GDM1 (cell line): ENCODE measurements at places on chromosomes 11 and 22.

DNA sequence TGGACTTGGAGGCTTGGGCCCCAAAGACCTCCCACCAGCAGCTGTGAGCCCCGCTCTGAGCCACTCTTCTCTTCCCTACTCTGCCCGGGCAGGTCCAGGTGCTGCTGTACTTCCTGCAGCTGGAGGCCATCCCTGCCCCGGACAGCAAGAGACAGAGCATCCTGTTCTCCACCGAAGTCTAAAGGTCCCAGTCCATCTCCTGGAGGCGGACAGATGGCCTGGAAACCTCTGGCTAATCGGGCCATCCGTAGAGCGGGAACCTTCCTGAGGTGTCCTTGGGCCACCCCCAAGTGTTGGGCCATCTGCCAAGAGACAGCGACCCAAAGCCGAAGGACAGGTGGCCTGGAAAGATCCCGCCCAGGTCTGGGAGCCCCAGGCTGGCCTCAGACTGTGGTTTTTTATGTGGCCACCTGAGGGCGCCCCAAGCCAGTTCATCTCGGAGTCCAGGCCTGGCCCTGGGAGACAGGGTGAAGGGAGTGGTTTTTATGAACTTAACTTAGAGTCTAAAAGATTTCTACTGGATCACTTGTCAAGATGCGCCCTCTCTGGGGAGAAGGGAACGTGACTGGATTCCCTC, 135.1 kb downstream of the BCR start:
- DNase-seq = peak; percentile 47

DNA sequence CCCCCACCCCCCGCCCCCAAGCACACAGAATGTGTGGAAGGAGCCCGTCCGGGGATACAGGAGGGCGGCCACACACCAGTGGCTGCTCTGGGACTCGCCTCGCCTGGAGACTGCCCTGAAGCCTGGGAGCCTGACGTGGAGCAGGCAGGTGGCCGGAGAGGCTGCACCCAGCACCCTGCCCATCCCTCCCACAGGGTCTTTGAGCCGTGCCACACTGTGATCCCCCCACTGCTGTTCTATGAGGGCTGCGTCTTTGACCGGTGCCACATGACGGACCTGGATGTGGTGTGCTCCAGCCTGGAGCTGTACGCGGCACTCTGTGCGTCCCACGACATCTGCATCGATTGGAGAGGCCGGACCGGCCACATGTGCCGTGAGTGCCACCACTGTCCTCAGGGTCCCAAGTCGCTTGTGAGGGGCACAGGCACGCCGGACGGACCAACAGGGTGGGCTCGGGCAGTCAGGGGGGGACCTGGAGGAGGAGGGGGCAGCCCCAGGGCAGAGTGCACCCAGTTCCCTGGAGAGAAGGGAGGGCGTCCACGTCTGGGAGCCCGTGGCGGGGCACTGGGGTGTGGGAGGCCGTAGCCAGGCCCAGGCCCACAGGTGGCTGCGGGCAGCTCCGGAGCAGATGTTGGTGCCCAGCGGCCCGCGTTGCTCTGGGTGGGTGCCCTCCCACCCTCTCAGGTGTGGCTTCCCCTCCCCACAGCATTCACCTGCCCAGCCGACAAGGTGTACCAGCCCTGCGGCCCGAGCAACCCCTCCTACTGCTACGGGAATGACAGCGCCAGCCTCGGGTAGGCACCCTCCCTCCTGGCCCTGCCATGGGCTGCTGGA, 27.0 kb upstream of the MUC5B start:
- no peak for DNase-seq

DNA sequence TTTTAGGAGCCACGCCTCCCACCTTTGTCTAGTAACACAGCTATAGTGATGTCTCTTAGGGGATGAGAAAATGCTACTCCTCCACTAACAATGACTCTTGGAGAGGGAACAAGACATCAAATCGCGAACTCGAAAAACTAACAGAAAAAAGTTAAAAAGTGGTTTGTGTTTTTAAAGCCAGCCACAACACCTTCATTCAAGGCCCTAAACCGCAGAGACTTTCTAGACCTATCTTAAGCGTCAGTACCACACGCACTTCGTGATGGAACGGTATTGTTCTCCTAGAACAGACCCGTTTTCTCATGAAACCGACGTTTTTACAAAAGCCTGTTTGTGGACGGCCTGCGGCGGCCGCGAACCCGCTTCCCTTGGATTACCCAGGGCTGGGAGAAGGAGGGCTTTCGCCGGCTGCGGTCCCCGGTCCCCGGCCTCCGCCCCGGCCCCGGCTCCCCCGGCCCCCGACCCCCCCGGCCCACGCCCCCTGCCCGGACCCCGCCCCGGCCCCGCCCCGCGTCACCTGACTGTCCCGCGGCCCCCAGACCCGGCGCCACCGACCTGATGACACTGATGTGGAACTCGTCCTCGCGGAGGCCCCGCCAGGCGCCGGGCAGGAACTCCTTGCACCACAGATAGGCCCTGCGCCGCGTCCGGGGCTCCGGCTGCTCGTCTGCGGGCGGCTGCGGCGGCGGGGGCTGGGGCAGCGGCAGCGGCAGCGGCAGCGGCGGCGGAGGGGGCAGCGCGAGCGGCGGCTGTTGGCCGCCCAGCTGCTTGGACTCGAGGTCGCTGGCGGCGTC, 718 bp downstream of the CHKA start:
- DNase-seq = peak; percentile 43

DNA sequence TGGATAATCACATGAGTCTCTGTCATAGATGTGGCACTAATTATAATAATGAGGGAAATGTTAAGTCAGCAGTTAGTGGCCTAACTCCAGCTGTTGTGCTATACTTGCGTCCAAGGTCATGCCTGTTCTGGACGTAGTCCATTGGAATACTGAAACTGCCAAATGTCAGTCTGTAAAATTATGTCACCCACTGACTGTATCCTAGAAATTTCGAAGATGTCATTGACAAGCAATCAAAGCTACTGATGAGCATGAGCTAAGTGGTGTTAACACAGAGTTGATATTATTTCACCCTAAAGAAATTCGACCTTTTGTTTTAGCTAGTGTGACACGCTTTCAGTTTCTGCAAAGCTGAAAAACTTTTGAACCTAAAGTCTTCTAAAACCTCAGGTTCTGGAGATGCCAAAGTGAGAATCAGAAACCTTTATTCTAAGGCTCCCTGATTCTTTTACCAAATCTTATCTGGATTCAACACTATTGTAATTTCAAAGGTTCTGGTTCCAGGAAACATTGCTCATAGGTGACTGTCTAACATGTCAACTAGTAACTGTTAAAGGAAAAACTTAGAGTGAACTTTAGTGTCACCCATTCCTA, 14.9 kb upstream of the ME3 start:
- DNase-seq = no peak

DNA sequence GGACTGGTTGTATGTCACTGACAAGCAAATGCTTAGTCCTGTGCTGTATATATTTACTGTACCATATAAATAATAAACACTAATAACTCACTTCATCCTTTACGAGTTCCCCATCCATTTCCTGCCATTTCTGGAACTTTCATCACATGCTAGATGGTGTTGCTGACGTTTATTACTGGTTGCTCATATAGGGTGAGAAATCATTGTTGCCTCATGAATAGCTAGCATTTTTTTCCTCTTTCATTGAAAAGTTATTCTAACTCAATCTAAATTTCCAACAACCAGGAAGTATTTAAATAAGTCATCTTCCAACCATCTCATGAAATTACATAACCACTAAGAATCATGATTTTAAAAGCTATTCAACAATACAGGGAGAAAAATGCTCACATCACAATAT, 88.6 kb upstream of the RCN1 start:
- no peak for DNase-seq

DNA sequence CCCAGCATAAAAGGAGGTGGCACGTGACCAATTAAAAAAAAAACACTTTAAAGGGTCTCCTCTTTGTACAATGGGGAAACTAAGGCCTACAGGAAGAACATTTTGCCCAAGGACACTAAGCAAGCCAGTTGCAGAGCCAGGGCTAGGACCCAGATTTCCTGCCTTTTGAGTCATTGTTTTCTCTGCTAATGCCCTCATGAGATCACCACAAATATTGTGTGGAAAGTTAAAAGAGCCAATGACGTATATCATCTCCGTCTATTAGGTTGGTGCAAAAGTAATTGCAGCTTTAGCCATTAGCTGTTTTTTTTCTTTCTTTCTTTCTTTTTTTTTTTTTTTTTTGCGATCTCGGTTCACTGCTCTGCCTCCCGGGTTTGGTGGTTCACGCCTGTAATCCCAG, 24.1 kb upstream of the LRRC32 start:
- DNase-seq = no peak

DNA sequence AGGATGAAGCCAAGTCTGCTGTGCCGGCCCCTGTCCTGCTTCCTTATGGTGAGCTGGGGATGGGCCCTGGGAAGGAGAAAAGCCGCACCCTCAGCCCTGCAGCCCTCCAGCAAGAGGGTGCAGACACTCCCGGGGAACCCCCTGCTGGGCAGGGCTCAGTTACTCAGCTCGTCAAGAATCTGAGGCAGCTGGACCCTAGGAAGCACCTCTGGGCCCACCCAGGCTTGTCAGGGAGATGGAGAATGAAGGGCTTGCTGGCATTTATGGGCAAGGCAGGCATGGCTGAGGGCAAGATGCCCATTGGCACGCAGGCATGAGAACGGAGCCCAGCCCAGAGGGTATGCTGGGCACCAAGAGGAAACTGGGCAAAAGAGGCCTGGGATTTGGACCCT, 12.9 kb downstream of the RELT start:
- DNase-seq = no peak

GRCh38 chr11:12914400-12914912, 94.7 kb upstream of the RASSF10 start:
- no peak for DNase-seq

- DNase-seq = no peak
Measured at GRCh38 chr11:60924906-60925853, 920 bp downstream of the TMEM132A start.

- no peak for DNase-seq
Measured at GRCh38 chr22:24420072-24420976, 7.1 kb upstream of the ADORA2A start.

DNA sequence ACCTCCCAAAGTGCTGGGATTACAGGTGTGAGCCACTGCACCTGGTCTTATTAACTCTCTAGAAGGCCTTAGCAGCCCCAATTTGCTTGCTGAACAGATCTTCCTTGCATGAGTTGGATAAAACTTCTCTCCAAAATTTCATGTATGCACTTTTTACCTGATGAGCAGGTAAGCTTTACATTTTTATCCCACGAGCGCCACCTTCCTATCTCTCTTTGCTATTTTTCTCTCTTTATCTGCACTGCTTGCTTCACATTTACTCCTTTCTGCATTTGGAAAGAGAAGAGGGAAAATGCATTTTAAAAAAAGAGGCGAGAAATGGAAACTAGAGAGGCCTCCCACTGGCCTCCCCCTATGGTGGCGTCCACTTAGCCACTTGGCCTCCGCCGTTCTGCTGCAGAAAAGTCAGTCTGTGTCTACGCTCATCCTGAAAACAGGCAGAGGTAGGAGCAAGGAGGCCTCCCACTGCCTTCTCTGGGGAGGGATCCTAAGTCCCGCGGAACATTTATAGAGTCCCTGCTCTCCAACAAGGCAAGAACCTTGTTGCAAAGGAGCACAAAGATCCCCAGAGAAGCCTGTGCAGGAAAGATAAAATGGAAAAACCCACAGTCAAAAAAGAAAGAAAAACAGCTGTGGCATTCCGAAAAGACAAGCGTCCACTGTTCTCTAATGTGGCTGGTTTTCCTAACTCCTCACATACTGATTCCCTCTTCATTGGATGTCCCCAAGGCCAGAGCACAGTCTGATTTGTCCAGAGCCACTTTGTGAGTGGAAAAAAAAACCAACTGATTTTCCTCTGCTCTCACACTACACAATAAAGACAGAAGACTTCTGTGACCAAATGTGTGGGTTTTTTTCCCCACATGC, 62.2 kb upstream of the INCENP start:
- no peak for DNase-seq

DNA sequence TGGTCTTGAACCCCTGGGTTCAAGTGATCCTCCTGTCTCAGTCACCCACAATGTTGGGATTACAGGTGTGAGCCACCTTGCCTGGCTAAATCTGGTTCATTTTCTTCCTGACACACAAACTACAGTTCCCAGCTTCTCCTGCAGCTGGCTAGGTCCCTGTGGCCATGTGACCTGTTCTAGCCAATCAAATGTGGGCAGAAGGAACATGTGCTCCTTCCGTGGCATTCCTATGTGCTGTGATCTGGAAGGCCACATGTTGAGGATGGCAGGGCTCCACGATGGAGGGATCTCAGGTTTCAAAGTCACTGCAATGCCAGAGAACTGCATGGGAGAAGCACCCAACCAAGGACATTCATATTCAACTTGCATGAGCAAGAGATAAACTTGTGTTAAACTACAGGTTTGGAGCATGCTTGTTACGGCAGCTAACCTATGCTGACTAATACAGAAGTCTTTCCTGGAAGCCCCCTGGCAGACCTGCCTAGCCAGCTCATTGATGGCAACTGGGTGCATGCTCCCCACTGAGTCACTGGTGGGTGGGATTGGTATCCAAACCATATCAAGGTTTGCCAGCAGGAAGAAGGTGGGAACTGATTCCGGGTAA, 86.0 kb downstream of the RPS6KA4 start:
- no peak for DNase-seq

- no peak for DNase-seq
Measured at GRCh38 chr11:129283141-129283540, 91.0 kb upstream of the ARHGAP32 start.

DNA sequence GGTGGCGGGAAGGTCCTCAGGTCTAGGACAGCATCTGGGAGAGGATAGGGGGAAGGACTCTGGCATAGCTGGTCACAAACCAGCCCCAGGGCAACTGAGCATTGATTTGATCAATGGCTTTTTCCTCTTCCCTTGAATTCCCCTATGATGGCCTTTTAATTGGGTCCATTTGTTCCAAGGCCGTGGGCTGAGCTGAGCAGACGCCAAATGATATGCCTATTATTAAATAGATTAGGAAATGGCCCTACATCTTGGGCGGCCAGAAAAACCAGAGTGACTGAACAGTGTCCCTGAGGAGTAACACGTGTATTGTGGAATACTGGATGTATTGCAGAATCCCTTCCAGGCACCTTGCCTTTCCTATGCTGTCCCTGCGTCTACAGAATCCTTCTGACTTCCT, 26.7 kb upstream of the P2RY6 start:
- no peak for DNase-seq

GRCh38 chr11:29063630-29064361, 953.0 kb downstream of the KCNA4 start:
- no peak for DNase-seq

DNA sequence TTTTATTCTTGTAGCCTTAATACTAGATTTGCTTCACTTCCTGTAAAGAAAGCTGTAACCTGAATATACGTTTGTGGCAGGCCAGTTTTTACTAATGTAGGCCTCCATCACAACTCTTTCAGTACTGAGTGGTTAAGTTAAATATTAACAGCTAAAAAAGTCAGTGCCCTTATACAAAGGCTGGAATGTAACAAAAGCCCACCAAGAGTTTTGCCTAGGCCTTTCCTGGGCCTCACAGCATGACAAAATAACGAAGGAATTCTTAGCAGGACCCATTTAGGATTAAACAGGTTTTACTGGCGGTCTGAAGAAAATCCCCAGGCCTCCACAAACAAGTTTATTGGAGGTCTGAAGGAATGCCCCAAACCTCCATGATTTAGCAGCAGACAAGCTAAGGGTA, 43.7 kb downstream of the PIWIL3 start:
- DNase-seq = no peak

DNA sequence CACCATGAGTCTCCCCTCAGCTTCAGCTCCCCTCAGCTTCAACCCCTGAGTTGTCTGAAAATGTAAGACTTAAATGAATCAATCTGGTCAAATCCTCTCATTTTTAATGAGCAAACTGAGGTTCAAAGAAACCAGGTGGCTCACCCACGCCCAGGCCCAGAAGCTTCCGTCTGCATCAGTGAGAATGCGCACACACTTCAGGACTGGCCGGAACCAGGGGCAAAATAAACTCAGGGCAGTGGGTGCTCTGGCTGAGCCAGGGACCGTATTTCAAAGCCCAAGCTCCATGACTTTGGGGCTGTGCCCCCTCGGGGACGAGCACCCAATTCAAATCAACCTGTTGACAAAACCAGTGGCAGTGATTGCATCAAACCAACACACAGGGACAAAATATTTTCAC, 3.1 kb downstream of the SULT4A1 start:
- no peak for DNase-seq
